Tibial artery (tissue), 4 donors: ENCODE measurements at places on chromosomes 13 and 19.
A peak's percentile ranks its signal among the peaks of the same experiment; 100 is the strongest.

DNA sequence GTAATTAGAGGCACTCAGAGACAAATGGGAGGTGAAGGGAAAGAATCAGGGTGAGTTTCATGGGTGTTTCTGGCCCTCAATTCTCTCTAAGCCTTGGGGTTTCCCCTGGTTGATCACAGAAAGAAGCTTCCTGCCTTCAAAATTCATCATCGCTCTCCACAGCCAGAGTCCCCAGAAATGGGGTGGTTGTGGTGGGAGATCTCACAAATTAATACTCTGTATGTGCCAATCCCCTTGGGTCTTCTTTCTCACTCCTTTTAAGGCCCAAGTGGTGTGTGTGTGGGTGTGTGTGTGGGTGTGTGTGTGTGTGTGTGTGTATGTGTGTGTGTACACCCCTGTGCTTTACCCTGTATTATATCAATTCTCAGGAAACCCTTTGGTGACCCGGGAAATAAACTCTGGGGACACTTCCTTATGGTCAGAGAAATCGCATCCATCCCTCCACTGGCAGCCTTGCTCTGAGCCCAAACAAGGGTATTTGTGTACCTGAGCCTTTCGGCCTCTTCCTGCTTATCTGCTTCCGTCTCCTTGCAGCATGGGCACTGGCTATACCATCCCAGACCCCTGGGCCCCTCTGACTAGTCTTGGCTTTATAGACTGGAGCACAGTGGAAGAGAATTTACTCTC lies 2.8 kb upstream of the FCGBP start:
- no peak for DNase-seq

- DNase-seq, result no peak
Observed at GRCh38 chr19:10144361-10144760, 24.7 kb upstream of the EIF3G start.

GRCh38 chr19:6239871-6240676 lies 39.7 kb downstream of the MLLT1 start:
- DNase-seq, result no peak

DNA sequence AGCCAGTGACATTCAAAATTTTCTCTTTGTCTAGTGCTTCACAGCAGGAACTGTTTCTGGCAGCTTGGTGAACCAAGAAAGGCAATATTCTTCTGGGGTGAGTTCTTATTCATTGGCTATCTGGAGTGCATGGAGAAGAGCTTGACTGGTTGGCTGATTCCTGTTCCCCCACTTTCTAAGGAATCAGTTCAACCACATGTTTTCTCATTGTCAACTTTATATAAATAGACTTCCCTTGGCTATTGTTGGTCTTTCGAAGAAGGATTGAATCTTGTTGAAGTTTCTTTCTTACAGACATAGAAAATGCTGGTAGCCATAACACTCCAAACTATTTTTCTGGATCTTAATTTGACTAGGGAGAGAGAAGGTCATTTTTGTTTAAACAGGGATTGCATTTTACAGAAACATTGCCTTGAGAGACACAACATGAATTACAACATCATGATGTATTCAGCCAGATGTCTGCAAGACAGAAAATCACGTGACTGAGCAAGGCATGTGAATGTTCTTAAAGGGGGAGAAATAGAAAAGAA lies 85.2 kb downstream of the EDNRB start:
- DNase-seq, result peak; percentile 24

GRCh38 chr19:12777217-12778016 lies 2.1 kb upstream of the HOOK2 start:
- peak; percentile 82 for DNase-seq

DNA sequence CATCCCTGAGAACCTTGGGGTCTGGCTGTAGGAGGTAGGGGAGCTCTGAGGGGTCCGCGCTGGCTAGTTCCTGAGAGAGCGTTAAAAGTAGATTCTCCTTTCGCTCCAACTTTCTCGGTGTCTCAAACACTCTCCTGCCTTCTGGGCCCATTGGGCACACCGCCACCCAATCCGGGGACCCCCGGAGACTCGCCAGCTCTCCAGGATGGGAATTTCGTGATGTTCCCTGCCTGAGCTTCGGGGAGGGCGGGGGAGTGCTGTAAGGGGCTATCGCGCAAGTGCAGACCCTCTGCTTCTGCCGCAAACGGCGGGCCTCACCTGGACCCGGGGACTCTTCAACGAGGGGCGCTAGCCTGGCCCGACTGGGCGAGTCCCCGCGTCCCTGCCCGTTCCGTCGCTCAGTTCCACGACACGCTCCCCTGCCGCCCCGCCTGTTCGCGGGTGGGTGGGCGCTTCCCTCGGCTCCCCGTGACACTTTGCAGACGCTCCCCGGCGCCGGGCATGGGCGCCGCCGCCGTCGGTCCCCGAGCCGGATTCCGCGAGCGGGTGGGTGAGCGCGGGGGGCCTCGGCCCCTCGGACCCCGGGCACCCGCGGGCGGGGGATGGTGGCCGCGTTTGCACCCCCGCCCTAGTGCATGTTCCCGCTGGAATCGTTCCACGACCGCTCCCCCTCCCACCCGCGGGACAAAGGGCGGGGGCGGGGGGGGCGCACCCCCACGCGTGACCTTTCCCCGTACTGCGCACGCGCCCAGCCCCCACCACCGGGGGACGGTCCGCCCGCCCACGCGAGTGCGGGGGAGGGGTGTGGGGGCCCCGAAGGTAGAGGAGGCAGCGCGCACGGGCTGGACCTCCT lies at the start of gene CCDC106:
Gene CCDC106, plus strand, starts transcription at position 481 of the 853 bp plus-strand sequence. CDS start 835 bp downstream, outside the sequence.
- peak; percentile 60 for DNase-seq

GRCh38 chr19:1429750-1430149 lies 8.4 kb upstream of the RPS15 start:
- DNase-seq, result no peak

DNA sequence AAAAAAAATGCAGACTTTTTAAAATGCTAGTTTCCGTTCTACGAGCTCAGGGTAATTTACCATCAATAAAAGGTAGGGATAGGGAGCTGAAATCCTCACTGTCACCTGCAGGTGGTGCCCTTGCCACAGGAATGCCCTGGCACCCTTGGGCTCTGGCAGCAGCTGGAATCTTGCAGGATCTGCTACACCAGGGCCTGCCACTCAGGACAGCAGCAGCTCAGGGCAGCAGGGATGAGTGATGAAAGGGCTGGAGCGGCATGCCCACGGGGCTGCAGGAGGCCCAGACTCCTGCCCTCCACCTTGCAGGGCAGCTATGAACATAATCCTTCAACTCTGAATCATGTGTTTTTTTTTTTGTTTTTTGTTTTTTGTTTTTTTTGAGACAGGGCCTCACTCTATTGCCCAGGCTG lies 54.0 kb downstream of the GNG7 start:
- peak; percentile 53 for DNase-seq

- DNase-seq, result no peak
Observed at GRCh38 chr13:95536632-95537241, 15.8 kb upstream of the CLDN10 start.

DNA sequence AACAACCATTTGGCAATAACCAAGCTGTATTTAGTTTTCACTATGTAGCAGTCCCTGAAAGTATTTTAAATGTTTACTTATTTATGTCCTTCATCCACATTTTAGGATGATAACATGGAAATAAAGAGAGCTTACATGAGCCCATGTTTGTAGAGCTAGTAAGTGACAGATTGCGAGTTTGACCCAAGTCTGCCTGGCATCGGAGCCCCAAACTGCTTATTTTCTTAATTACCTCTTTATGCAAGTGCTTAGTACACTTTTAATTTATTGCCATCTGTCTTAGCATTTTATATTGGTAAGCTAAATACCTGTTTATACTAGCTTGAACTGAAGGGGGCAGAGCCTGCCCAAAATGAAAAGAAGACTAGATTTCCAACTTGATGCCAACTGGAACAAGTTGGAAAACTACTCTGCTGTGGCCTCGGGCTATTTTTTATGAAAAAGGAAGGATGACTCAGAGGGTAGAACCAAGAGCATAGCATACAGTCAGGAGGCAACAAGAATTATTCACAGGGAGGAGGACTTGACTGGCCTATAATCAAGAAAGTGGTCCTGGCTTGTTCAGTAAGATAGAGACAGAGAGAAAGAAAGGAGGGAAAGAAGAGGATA lies 150.2 kb downstream of the NDFIP2 start:
- DNase-seq, result no peak

- DNase-seq, result no peak
Observed at GRCh38 chr13:20402881-20403280, 122.8 kb downstream of the CRYL1 start.

GRCh38 chr19:48830088-48830487 lies 6.2 kb downstream of the HSD17B14 start:
- no peak for DNase-seq

GRCh38 chr19:31838163-31838815 lies 489.1 kb upstream of the TSHZ3 start:
- DNase-seq, result no peak

- no peak for DNase-seq
Observed at GRCh38 chr13:48448959-48449614, 36.2 kb upstream of the LPAR6 start.

GRCh38 chr13:27493981-27494380 lies 43.6 kb upstream of the MTIF3 start:
- no peak for DNase-seq

GRCh38 chr19:42250666-42251531 lies 4.0 kb downstream of the ERF start:
- no peak for DNase-seq

GRCh38 chr13:90690458-90691080 lies 656.9 kb upstream of the MIR17HG start:
- DNase-seq, result no peak

DNA sequence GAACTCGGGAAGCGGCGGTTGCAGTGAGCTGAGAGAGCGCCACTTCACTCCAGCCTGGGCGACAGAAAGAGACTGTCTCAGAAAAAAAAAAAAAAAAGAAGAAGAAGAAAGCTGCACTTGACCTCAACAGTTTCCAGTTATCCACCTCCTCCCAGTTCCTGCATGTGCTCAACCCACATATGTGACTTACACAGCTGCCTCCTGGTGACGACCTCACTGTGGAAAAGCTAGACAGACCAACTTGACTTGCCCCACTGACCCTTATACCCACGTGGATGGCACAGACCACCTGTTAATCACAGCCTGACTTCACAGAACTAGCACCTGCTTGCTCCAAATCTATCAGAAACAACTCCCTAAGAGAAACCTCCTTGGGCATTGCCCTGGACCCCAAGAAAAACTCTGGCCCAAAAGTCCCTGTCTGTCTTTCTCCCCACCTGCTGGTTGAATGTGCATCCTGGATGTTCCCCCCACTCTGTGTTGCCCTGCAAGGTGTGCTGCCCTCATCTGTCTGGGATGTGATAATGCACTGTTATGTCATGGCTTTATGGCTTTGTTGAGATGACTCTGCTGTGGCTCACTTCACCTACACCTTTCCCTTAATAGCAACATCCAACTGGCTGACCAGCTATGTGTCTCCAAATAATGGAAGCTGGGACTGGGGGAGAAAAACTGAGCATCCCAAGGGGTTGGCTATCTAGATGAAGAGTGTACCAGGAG lies 2.8 kb downstream of the ZNF20 start:
- no peak for DNase-seq

- no peak for DNase-seq
Observed at GRCh38 chr13:46164661-46165060, 17.3 kb downstream of the LCP1 start.

GRCh38 chr19:14418856-14419105 lies 360 bp downstream of the DDX39A start:
- DNase-seq, result no peak

DNA sequence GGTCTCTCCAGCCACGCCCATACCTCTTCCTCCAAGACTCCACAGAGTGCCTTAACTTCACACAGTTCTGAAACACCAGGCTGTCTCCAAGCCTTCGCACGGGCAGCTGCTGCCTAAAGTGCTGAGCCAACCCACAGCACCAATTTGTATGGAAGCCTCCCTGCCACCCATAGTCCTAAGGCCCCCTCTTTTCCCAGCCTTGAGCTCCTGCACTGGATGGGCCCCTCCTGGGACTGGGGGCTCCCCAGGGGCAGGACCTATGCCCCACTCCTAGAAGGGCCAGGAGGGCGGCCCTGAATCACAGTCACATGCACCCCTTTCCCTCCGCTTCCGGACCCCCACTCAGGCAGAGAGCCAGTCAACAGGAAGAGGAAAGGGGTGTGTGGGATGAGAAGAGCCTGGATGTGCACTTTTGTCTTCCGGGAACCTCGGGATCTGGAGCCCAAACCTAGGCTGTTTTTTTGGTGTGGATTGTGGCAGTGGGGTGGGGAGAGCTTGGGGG lies 5.1 kb upstream of the FCER2 start:
- DNase-seq, result peak; percentile 29

- no peak for DNase-seq
Observed at GRCh38 chr13:94143624-94144350, 335.7 kb downstream of the DCT start.

GRCh38 chr19:23273022-23273589 lies 22.9 kb upstream of the ZNF724 start:
- no peak for DNase-seq

- DNase-seq, result no peak
Observed at GRCh38 chr19:8357007-8357521, 6.9 kb upstream of the ANGPTL4 start.

DNA sequence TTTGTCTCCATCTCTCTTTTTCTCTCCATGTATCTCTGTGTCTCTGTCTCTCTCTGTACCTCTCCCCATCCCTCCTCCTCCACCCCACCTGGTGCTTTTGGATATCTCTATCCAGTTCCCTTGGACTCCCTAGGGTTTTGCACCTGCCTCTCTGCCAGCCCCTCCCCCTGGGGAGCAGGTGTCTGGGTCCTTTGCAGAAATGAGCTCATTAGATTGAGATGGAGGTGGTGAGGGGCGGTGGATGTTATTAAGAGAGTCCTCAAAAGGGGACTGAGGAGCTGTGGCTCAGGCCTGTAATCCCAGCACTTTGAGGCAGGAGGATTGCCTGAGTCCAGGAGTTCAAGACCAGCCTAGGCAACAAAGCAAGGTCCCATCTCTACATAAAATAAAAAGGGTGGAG lies 2.1 kb downstream of the KCNN4 start:
- DNase-seq, result no peak

- DNase-seq, result peak; percentile 87
Observed at GRCh38 chr13:113927661-113928581, 46.0 kb downstream of the C13orf46 start.

- DNase-seq, result no peak
Observed at GRCh38 chr19:12723381-12723640, 421 bp downstream of the TNPO2 start.

DNA sequence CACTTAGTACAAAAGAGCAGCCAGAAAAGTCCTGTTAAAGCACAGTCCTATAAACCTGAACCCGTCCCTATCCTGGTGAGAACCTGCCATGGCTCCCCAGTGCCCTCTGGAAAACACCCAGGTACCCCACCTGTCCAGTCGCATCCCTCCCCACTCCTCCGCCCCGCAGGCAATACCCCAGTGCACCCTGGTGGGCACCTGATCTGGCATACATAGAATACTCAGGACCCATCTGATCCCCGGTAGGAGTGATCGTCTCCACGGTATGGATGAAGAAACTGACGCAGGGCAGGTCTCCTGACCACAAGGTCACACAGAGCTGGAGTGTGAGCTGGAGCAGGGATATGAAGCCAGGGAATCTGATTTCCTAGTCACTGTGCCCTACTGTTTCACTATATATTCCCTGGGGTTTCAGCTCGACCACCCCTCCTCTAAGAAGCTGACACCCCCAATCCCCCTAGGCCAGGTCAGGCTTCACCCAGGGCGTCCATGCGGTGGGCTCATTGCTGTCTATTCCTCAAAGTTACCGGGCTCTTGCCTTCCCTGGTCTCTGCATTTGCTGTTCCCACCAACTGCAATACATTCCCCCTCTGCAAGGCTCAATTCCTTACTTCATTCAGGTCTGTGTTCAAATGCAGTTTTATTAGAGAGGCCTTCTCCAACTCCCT lies 12.6 kb downstream of the FBXO46 start:
- DNase-seq, result peak; percentile 73
